ENCODE measurements at places on chromosomes 12 and 14.

- DNase-seq: no peak
Observed at GRCh38 chr12:59158681-59159080, 238.4 kb upstream of the LRIG3 start.

DNA sequence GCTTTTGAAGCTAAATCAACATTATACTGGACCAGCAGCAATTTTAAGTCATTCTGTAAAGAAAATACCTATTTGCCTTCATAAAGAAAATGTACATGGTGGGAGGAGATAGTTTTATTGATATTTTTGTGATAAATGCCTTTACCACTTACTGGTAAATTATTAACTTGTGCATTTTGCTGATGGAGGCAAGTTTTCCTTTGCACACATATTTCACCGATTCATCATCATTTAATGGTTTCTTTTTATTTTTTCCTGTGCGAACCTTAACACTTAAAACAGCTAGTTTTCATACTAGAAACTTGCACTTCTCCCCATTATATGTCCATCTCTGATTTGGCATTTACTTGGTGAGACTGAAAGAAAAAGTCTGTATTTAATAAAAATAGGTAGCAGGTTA lies 239.3 kb downstream of the TRHDE start:
- DNase-seq: no peak

GRCh38 chr14:26191123-26191522 lies 406.7 kb downstream of the NOVA1 start:
- DNase-seq: no peak

GRCh38 chr12:76948879-76949278 lies 70.1 kb upstream of the CSRP2 start:
- no peak for DNase-seq

Data from stimulated activated CD8-positive, alpha-beta memory T cell treated with anti-CD3 and anti-CD28 coated beads, Interleukin-4, amount 100 ng/mL, for 1 hour (primary cell).